HFFc6 (cell line): ENCODE measurements at places on chromosomes 7 and 10. TPM values are rescaled to one million over a fixed set of nuclear protein-coding genes. Genes with fewer than 3 reads are reported as not detected.

SPDYE2B gene
- not detected in 3 replicates for total RNA-seq

PON3 gene
- not detected in 3 replicates for total RNA-seq

FZD8 gene
- 0.47 to 1.0 TPM (median 0.68 TPM) in 3 replicates for total RNA-seq

ENTPD1 gene
- total RNA-seq: not detected in 2 replicates

ADIRF gene
- total RNA-seq: 68.5 to 133 TPM (median 84.0 TPM) in 3 replicates

MMD2 gene
- not detected in 3 replicates for total RNA-seq

SRGN gene
- 131 to 469 TPM (median 144 TPM) in 3 replicates for total RNA-seq

DNA sequence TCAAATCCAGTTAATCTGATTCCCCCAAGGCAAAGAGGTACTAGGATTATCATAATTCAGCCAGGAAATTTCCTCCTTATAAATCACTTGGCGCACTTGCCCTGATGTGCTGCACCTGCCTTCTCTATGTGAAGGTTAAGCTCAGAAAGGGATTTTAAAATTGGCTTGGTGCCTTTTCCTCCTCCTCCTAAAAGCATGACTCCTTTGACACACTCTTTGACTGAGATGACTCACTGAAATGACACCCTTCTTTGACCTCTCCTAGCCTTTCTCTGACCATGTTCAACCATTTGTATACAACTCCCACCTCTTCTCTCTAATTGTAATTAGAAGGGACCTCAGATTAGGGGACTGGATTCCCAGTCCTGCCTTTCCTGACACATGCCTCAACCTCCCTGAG, 46.5 kb downstream of the ABLIM1 start:
- H3K4me3 ChIP-seq: no peak overlapping the region
- no peak for DNase-seq
- H3K27ac ChIP-seq: no peak overlapping the region
- H3K36me3 ChIP-seq: no peaks in the 10 kb centered on the region
- peaks cover 24% of the 10 kb centered on the region for H3K4me1 ChIP-seq

- no peak for DNase-seq
- peaks cover 92% of the 10 kb centered on the region for H3K4me1 ChIP-seq
- H3K27ac ChIP-seq: peak overlapping the region; percentile 67
- H3K4me3 ChIP-seq: peak overlapping the region; percentile 2; the same call in 1 of the 2 replicates
- H3K36me3 ChIP-seq: peaks cover 13% of the 10 kb centered on the region; the same call in 1 of the 2 replicates
These were observed 49.8 kb upstream of the AKR1E2 start for GRCh38 chr10:4776234-4776638.

DNA sequence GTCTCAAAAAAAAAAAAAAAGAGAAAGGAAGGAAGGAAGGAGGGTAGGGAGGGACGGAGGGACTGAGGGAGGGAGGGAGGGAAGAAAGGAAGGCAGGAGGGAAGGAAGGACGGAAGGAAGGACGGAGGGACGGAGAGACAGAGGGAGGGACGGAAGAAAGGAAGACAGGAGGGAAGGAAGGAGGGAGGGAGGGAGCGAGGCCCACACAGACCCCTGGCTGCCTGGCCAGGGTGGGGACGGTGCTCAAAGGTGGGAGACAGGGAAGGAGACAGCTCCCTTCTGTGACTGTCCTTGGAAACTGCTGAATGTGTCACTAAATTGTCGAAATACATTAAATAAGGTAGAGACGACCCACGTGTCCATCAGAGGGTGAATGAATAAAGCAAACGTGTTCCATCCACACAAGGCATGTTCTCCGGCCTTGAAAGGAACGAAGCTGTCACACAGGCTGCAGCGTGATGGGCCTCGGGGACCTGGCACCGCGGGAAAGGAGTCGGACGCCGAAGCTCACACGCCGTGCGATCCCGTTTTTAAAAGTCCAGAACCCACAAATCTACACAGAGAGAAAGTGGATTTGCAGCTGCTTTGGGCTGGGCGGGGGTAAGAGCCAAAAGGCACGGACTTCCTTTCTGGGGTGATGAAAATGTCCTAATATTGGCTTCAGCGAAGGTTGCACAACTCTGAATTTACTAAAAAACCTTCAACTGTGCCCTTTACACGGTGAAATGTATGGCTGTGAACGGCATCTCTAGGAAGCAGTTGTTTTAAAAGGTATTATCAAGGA, 23.3 kb downstream of the ADAP1 start:
- peaks cover 8% of the 10 kb centered on the region for H3K27me3 ChIP-seq
- H3K27ac ChIP-seq: no peak overlapping the region
- H3K4me1 ChIP-seq: 0 out of 2 replicates have a peak, but pooled peaks cover under 1% of the 10 kb centered on the region
- no peak for DNase-seq

DNA sequence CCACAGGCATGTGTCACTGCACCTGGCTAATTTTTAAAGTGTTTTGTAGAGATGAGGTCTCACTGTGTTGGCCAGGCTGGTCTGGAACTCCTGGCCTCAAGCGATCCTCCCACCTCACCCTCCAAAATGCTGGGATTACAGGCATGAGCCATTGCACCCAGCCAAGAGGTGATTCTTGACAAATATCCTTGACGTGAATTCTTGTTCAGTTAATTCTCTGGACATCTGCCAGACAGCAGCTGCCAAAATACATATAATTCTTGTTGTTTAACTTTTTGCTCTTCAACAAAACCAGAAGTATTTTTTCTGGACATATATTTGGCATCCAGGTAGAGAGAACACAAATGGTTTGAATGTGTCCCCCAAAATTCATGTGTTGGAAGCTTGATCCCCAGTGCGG, 3.2 kb downstream of the ACADSB start:
- peaks cover 30% of the 10 kb centered on the region for H3K4me1 ChIP-seq
- H3K4me3 ChIP-seq: no peak overlapping the region
- no peaks in the 10 kb centered on the region; the same call in none of the 2 replicates for H3K27me3 ChIP-seq
- no peak overlapping the region for H3K27ac ChIP-seq

GRCh38 chr10:1476455-1476803, 260.9 kb downstream of the ADARB2 start:
- peaks cover 5% of the 10 kb centered on the region for H3K27me3 ChIP-seq
- H3K36me3 ChIP-seq: peaks cover 14% of the 10 kb centered on the region

- peaks cover 6% of the 10 kb centered on the region; the same call in 1 of the 2 replicates for H3K4me1 ChIP-seq
- H3K27ac ChIP-seq: no peak overlapping the region
- no peak for DNase-seq
- H3K27me3 ChIP-seq: no peaks in the 10 kb centered on the region
- H3K4me3 ChIP-seq: no peak overlapping the region
These were observed 30.8 kb downstream of the CASD1 start for GRCh38 chr7:94540428-94540827.

DNA sequence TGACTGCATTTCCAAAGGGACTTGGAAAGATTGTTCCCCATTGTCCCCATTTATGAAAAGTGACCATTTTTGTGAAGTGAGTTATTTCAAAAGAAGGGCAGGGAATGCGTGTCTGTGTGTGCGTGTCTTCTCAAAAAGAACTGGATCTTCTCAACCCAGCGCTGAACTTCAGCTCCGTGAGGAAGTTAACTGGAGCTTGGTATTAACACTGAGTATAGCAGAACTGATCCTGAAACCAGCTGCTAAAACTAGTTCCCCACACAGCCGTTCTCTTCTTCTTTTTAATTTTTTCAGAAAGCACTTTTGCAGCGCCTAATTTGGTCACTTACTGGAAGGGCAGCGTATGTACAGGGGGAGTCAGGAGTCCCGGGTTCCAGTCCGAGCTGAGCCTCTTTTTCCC, 45.8 kb upstream of the PLEKHA1 start:
- no peak overlapping the region for H3K4me3 ChIP-seq
- no peak for DNase-seq
- peaks cover 21% of the 10 kb centered on the region for H3K27me3 ChIP-seq
- no peak overlapping the region for H3K27ac ChIP-seq

- peaks cover 28% of the 10 kb centered on the region for H3K27me3 ChIP-seq
- DNase-seq: no peak
- no peaks in the 10 kb centered on the region for H3K4me1 ChIP-seq
These were observed 109.2 kb downstream of the STRA8 start for GRCh38 chr7:135342887-135343286.

DNA sequence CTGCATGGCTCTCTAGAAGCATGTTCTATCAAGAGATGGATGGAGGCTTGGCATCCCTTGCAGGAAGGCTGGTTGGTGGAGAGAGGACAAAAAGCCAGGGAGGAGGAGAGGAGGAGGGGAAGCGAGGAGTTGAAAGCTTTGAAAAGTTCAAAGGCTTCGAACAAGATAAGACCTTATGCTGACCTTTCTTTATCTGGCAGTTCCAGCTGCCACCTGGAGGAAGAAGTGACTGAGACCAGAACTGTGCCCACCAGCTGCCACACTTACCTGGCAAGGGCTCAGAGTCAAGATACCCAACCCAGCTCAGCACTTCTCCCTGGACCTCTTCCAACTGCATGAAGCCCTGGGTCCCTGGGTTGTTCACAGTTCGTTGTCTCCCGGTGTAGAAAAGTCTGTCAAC, 14.8 kb downstream of the CCL24 start:
- DNase-seq: no peak
- H3K4me1 ChIP-seq: no peaks in the 10 kb centered on the region
- no peaks in the 10 kb centered on the region for H3K36me3 ChIP-seq
- H3K27ac ChIP-seq: no peak overlapping the region
- no peak overlapping the region for H3K4me3 ChIP-seq

GRCh38 chr10:110416776-110417711, 80.7 kb upstream of the DUSP5 start:
- 0 out of 2 replicates have a peak overlapping the region, but pooled peaks have one; percentile 16 for H3K27ac ChIP-seq
- H3K4me3 ChIP-seq: no peak overlapping the region
- H3K27me3 ChIP-seq: no peaks in the 10 kb centered on the region; the same call in 1 of the 2 replicates
- DNase-seq: no peak
